ENCODE measurements at places on chromosomes 6 and 20. TPM values are rescaled to one million over a fixed set of nuclear protein-coding genes. Genes with fewer than 3 reads are reported as not detected.

DNA sequence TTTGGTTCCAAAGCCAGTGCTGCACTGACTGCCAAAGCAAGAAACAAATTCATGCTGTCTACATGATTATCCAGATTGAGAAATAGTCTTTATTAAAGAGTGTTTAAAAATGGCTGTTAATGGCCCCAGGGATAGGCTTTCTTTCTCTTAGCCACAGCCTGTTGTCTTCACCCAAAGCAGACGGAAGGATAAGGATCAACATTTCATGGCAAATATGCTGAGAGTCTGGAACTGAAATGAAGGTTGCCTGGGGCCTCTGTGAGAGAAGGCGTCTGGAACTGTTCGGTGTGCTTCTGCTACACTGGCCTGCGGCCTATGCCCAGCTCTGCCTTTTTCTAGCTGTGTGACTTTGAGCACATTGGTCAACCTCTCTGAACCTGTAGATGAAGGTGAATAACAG, 373.0 kb upstream of the ZFP64 start:
- no peak for DNase-seq

- no peak for DNase-seq
Measured at GRCh38 chr6:136192902-136193301, 57.2 kb downstream of the MTFR2 start.

FRMD1 gene
- polyA plus RNA-seq, result 11.5 TPM

RAET1G gene
- not detected for polyA plus RNA-seq

GRCh38 chr6:37651991-37652390, 45.7 kb downstream of the MDGA1 start:
- DNase-seq, result no peak

GJA10 gene
- polyA plus RNA-seq, result not detected

DNA sequence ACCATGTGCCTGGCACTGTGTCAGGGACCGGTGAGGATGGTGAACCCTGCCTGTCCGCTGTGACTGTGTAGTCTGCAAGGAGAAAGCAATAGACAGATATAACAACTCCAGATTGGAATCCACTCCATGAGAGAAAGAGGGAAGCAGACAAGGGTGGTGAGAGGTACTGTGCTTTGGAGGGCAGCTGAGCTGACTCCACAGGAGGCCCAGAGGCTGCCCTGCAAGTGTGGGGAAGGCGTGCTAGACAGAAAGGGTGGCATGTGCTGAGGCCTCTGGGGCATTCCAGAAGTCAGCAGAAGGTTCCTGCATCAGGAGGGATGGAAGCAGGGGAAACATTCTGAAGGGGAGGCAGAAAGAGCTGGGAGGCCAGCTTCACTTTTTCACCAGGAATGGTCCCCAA, 39.3 kb upstream of the APCDD1L start:
- DNase-seq, result no peak

DNA sequence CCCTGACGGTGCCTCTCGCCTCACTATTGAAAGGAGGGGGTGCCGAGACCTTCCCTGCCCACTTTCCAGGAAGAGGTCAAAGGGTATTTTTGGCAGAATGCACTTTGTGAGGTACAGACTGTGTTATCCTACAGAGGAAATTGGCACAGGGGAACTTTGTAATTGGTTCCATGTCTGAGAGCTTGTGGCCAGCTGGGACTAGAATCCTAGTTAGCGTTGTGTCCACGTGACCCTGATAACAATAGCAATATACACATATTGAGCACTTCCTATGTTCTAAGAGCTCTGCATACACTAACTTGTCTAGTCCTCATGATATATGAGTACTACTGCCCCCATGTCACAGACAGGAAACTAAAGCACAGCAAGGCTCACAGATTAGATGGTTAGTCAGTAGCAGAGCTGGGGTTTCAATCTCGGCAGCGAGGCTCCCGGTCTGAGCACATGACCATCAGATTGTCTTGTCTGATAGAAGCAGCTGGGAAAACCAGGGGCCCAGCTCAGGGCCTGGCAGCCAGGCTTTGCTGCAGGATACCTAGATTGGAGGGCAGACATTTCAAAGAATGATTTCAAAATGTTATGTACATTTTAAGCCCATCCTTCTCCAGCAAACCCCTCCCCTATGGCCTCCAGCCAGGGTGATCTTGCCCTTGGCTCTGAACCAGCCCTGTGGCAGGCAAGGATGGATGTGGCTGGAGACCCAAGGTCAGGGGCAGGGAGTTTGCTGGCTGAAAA, 1.4 kb downstream of the MAPK13 start:
- DNase-seq, result peak; percentile 95

DNA sequence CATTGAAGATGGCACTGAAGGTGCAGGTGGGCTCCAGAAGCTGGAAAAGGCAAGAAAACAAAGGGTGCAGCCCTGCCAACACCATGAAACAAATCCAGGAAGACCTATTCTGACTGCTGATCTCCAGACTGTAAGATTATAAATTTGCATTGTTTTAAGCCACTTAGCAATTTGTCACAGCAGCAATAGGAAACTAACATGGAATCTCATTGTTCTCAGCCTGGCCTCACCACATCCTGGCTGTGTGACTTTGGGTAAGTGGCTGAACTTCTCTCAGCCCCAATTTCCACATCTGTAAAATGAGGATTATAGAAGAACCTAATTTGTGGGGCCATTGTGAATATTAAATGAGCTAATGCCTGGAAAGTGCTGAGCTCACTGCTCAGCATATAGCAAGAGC, 160.4 kb upstream of the MAFB start:
- no peak for DNase-seq

GRCh38 chr6:29325777-29326176, 24.3 kb downstream of the OR14J1 start:
- no peak for DNase-seq

DNA sequence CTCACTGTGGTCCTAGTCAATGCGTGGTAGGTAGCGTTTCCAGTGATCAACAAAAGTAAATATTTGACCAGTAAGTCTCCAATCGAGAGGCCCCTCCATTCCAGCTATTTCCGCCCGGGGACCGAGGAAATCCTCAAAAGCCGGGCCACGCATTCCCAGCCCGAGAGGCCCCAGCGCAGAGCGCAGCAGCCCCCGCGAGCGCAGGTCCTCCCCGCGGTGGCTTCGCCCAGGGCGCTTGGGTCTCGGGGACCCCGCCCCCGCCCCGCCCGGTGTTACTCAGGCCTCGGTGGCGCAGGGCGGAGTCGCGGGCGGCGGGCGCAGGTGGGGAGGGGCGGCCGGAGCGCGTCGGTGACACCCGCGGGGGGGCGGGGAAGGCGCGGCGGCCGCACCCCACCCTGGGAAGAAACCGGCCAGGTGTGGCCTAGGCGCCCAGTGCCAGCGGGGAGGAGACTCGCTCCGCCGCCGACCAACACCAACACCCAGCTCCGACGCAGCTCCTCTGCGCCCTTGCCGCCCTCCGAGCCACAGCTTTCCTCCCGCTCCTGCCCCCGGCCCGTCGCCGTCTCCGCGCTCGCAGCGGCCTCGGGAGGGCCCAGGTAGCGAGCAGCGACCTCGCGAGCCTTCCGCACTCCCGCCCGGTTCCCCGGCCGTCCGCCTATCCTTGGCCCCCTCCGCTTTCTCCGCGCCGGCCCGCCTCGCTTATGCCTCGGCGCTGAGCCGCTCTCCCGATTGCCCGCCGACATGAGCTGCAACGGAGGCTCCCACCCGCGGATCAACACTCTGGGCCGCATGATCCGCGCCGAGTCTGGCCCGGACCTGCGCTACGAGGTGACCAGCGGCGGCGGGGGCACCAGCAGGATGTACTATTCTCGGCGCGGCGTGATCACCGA, at the start of gene DSP:
DSP (plus strand) TSS at position 497 of the 890 bp plus-strand sequence; CDS start at position 742, 245 bp downstream.
- DNase-seq, result peak; percentile 96

GRCh38 chr20:11436113-11436905, 481.4 kb upstream of the BTBD3 start:
- no peak for DNase-seq

DNA sequence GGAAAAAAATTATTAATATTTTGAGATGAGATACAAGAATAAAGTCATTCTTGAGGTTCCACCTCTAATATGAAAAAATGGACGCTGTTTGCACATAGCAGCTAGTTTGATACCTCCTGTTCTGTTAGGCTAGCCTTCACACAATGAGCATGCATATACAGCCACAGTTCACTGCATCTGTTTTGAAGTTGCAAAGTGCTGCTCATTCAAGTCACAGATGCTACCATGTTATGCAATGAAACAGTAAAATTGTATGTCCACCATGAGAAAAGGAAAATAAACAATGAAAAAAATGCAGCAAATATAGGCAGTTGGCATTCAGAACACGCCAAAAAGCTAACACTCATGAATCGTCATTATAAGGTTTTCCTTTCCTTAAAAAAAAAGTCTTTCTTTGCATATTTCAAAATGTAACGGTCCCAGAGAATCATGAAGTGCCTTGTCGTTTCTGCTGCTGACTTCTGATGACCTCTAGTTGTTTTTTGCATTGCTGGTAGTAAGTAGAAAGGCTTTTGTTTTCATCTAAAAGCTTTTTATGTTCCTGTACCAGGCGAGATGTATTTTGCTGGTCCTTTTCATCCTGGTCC, 70.7 kb downstream of the MAP3K7 start:
- DNase-seq, result no peak

GRCh38 chr6:43776115-43776798, 6.2 kb downstream of the VEGFA start:
- DNase-seq, result no peak

KCNQ5 gene
- polyA plus RNA-seq, result not detected

DNA sequence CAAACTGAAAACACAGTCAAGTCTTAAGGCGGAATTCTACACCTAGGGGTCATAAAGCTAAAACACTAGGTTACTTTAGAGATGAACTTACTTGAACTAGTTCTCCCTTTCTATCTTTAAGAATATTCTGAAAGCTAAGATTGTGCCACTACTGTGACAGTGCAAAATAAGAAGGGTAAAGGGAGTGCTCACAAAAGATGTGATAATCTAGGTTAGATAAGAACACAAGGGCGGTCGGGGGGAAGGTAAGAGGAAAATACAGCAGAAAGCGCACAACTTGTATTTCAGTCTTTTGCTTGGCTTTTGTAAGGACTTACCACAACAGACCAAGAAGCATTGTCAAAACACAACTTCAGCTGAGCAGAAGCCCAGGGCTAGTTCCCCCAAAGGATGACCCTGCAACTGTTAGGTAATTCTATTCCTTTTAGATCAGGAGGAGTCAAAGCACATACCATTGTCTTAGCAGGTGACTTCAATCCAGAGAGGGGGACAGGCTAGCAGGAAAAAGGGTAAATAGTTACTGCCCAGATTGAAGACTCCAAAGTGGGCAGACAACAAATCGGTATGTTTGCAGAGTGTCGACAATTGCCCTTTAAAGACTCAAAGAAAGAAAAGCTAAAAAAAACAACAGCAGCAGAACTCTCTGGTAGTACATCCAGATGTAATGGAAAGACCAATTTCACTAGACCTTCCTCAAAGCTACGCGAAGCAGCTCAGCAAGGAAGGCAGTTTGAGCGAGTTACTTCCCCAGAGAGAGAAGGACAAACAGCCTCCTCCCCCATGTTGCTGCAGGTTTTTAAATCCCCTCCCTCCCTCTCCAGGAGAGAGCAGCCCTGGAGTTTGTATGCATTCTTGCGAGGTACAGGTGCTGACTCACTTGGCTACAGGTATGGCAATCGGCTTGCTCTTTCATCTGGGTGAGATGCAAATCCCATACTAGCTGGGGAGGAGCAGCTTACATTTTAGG, 59.0 kb downstream of the RIPOR2 start:
- DNase-seq, result no peak

GRCh38 chr6:30730601-30731435, 10.7 kb downstream of the TUBB start:
- peak; percentile 93 for DNase-seq

DNA sequence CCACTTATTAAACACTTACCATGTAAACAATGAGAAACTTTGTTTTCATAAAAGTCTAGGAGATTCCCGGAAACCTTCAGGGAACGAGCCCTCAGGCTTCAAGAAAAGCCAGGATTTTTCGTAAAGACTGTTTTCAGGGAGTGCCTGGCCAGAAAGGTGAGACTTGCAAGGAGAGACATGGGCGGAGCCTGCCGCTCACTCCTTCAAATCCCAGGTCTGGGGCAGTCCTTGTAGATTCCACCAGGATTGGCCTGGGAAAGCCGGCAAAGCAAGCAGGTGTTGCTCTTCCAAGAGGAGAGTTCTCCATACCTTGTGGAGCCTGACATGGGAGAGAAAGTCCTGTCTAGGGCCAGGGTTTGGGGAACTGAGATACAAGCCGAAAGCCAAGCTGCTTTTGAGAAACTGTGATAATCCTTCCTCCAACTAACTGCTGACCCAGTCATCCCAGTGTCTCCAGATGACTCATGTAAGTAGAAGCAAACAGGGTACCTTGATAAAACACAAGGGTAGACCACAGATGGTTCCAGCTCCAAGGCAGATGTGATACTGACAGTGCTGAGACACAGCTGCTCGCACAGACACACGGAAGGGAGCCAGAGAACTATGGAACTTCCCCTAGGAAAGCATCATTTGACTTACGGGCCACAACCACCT, 69.4 kb upstream of the NAA20 start:
- peak; percentile 23 for DNase-seq

KCNG1 gene
- 29.1 TPM for polyA plus RNA-seq

GRCh38 chr6:18681832-18682503, 294.8 kb downstream of the RNF144B start:
- DNase-seq, result no peak

DNA sequence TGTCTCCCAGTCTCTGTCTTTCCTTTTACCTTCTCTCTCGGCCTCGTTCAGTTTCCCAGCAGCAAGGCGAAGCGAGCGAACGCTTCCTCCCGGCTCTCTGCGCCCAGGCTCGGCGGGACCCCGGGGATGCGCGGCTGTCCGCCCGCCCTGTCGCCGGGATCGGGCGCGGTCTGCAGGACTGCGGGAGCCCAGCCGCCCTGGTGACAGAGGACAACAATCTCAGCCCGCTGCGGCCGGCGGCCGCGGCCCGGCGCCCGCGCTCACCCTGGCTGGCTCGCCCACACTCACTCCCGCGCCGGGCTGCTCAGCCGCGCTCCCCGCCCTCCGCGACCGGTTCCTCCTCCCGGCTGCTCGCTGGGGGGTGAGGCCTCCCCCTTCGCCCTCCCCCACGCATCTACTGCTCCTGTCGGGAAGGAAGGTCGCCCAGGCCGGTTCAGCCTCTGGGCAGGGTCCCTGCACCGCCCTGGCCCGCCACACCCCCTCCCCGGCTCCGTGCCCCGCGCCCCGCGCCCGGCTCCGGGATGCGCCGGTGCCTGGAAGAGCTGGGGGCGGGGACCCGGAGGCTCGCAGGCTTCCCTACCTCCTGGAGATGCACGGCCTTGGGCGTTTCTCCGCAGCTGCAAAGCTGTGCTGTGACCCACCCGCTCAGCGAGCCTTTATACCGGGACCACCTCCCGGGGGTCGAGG, 410 bp downstream of the SYNE1 start:
- no peak for DNase-seq

- no peak for DNase-seq
Measured at GRCh38 chr20:43840382-43841070, 74.1 kb upstream of the TOX2 start.
